Stimulated activated CD4-positive, alpha-beta T cell treated with anti-CD3 and anti-CD28 coated beads, Interleukin-15, amount 100 ng/mL, for 1 hour (primary cell): ENCODE measurements at places on chromosomes 6 and 20.
A peak's percentile ranks its signal among the peaks of the same experiment; 100 is the strongest.

GRCh38 chr20:52267418-52267817 lies 75.8 kb upstream of the ZFP64 start:
- no peak for DNase-seq

DNA sequence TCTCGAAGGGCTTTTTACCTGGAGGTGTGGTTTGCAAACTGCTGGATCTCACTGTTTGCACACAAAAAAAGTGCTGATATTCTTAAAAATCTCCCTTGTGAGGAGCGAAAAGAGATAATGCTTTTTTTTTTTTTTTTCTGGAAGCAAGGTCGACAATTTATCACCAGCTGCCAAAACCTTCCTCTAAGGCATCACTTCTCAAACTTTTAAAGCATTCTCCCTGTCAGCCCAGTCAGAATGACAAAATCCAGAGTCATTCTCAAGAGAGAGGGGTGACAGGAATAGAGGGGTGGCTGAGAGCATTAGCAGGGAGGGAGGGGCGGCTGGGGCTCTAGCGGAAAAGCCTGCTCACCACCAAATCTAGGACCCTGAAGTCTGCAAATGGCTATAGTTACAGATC lies 137.2 kb upstream of the ARMC2 start:
- no peak for DNase-seq

- no peak for DNase-seq
Observed at GRCh38 chr6:26594131-26594498, 2.6 kb upstream of the ABT1 start.

GRCh38 chr6:43499028-43499815 lies 10.9 kb downstream of the LRRC73 start:
- no peak for DNase-seq

- no peak for DNase-seq
Observed at GRCh38 chr6:34760108-34760507, 2.8 kb downstream of the SNRPC start.

- no peak for DNase-seq
Observed at GRCh38 chr6:165766457-165766856, 103.4 kb upstream of the PDE10A start.

GRCh38 chr20:18256440-18257090 lies 31.8 kb upstream of the ZNF133 start:
- DNase-seq: no peak

DNA sequence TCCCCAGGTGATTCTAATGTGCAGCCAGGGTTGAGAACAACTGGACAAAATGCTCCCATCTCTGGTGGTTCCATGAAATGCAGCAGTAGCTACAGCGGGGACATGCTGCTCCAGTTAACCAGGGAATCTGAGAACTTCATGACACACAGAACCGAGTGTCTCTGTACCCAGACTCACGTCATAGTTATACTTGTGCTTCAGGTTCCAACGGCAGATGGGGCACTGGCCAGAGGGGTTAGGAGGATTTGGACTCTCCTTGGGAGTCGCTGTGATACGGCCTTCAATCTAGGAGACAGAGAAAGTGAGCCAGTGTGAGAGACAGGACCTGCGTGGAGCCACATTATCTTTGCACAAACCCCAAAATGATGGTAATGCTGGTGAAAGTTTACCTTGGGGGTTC lies 9.2 kb downstream of the MRPS18A start:
- DNase-seq: no peak

DNA sequence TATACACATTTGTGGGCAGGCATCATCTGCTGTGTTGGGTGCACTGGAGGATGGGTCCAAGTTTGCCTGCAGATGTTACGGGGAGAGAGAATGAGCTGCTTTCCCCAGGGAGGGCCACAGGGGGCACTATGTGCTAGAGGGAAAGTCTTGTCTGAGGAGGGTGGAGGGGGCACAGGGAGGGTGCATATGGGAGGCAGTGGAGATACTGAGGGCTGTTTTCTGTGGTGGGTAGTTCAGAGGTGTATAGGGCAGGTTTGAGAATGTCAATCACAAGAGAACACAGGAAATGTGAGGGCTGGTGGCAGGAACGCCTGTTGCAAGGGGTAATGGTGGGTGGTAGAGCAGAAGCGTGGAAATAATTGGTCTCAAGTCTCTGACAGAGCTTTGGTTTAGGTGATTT lies 7.7 kb upstream of the PTPRA start:
- DNase-seq: no peak

DNA sequence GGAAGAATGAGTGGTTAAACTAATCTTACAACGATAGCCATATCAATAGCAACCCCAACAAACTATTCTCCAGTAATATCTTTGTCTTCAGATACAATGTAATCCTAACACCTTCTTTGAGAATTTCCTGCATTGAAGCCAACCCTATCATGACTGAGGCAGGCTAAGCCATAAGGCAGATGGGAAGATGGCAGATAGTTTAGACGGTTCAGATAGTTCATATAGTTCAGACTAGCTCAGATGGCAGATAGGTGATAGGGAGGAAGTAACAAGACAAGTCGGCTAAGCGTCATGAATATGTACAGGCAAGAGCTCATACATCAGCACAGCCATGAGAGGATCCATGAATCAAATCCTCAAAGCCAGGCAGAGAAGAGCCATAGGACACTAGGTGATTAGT lies 39.1 kb upstream of the BEND6 start:
- DNase-seq: no peak

- no peak for DNase-seq
Observed at GRCh38 chr6:167116109-167116837, 6.6 kb upstream of the CCR6 start.

GRCh38 chr6:68506911-68507310 lies 128.2 kb upstream of the ADGRB3 start:
- DNase-seq: no peak

DNA sequence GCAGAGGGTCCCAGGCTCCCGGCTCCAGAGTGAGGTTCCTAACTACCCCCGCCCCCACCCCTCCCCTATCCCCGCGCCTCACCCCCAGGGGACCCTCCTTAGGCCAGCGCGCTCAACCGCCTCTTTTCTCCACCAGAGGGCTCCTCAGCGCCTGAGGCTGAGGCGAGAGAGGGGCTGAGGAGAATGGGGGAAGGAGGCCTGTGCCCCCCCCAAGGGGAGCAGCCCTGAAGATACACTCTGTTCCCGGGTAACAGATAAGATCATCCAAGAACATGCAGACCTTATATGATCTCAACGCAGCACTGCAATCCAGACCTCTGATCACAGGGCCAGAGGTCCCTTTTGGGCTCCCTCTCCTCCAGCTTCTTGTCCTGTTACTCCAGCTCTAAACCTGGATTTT lies 43.3 kb upstream of the MRPS10 start:
- DNase-seq: peak; percentile 39

GRCh38 chr6:159254186-159254585 lies 85.0 kb downstream of the FNDC1 start:
- DNase-seq: no peak

GRCh38 chr20:31652917-31653396 lies 15.2 kb downstream of the COX4I2 start:
- no peak for DNase-seq

- DNase-seq: peak; percentile 21
Observed at GRCh38 chr6:36984581-36985416, 1.2 kb downstream of the MTCH1 start.

- no peak for DNase-seq
Observed at GRCh38 chr20:37230200-37230599, 31.4 kb downstream of the GHRH start.

DNA sequence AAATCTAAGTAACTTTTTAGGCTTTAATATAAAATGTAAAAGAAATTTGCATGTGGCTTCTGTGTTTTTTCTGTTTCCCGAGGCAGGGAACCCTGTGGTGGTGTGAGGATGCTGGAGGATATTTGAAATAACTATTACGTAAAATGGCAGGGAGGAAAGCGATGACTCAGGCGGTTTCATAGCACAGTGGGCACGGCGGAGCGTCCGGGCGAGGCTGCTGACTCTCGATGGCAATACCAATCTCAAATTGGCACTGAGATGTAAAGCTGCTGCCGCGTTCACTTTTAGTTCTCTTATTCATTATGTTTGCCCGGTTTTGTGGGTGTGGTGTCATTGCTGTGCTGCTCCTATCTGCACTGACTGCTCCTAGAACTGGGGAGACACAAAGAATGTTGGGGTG lies 254.3 kb downstream of the THBS2 start:
- no peak for DNase-seq

DNA sequence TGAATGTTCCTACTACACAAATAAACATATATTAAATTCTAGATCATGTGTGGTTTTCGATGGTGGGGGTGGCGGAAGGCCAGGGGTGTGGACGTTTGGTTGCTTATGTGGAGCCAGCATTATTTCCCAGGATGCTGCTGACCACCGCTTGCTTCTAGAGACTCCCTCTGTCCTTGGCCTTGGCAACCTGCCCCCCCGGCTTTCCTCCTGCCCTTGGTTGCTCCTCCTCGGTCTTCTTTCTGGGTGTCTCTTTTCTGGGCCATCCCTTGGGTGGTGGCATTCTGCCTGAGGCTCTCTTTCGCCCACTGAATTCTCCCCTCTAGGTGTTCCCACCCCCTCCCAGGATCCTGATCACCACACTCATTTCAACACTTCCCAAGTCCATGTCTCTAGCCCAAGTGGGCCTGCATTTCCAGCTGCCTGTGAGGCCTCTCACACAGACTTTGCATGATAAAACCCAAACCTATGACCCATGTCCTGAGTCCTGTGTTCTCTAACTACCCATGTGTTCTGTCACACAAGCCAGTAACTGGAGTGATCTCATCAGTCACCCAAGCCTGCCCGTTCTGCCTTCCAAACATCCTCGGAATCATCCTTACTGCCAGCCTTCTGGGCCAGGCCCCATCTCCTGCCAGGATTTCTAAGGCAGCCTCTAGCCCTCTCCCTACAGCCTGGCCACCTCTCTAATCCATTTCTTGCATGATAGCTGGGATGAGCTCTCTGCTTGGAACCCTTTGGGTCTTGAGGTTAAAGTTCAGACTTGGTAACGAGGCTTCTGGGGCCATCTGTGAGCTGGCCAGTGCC lies 71.2 kb downstream of the CDS2 start:
- no peak for DNase-seq

- no peak for DNase-seq
Observed at GRCh38 chr6:105836889-105837288, 249.2 kb upstream of the PRDM1 start.

DNA sequence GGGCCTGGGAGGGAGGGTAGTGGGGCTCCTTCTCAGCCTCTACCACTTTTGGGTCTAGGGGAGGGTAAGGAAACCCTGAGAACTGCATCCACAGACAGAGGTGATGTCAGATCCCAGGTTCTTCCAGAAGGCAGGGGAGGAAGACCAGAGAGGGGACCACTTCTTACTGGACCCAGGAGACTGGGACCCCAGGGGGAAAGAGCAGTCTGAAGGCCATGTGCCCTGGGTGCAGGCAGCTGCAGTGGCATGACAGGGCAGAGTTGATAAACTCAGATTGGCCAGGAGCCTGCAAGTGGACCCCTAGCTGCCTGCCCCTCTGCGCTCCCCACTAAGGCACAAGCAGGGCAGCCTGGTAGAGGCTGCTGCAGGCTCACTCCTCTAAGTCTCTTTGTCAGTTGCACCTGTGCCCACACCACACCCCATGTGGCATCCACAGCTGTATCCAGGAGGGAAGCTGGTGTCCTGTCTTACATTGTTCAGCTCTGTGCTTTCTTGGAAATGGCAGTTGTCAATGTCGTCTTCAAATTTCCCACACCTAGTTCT lies 2.7 kb downstream of the CST9L start:
- DNase-seq: no peak

- DNase-seq: no peak
Observed at GRCh38 chr6:34285448-34286164, 36.8 kb upstream of the SMIM29 start.

DNA sequence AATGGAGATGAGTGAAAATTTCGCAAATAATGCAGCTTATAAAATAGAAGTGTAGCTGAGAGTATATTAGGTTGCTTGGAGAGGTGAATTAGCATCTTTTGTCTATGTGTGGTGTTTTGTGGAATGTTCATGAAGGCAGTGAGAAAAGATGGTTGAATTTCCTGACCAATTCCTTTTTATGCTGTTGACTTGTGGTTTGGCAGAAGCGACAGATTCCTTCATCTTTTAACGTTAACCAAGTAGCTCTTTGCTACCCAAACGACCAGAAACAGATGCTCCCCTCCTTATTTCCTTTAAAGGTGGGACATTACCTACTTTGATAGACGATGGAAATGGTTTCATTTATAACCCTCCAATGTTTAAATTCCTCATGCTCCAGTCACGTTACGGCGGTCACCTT lies 390.5 kb downstream of the QKI start:
- no peak for DNase-seq
